Mesenchymal stem cell (in vitro differentiated cells and primary cell): ENCODE measurements at places on chromosomes 13 and 19.

- peaks cover 72% of the 10 kb centered on the region for H3K36me3 ChIP-seq
- no peak overlapping the region for H3K4me3 ChIP-seq
- H3K4me1 ChIP-seq: peaks cover 20% of the 10 kb centered on the region
- no peak overlapping the region for H3K27ac ChIP-seq
Measured at GRCh38 chr19:40370997-40371801, 18.8 kb downstream of the HIPK4 start.

DNA sequence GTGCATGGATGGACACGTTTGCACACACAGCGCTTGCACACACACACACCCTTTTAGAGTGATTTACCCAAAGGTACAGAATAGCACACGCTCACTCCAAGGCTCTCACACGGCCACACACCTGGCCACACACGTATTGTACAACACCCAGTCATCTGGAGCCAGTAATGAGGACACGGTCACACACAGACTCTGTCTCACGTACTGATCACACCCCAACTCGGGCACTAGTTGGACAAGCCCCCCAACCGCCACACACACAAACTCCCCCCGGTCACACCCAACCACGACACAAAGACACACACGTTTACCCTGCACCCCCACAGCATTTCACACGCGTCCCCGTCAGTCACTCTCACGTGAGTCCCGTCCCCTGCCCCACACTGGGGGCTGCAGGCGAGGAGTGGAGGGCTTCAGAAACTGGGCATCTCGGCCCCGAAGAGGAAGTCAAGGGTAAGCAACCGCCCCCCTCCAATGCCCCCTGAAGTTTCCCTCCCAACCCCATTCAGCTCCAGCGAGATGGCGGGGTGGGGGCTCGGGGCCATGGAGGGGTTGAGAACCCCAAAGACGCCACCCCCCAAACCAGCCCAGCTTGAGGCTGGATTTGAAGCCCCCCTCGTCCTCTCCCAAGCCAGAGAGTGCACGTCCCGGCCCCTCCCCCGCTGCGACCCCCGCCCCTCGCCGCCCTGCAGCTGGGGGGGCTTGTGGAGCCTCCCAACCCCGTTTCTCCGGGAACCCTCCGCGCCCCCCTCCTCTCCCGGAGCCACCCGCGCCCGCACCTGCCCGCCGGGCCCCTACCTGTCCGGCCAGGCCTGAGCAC is 599 bp downstream of the OLFM2 start:
- H3K4me1 ChIP-seq: peaks cover 10% of the 10 kb centered on the region

- H3K4me3 ChIP-seq: no peak overlapping the region
- peaks cover 66% of the 10 kb centered on the region for H3K4me1 ChIP-seq
- H3K36me3 ChIP-seq: peaks cover 92% of the 10 kb centered on the region
- no peak overlapping the region for H3K27ac ChIP-seq
Measured at GRCh38 chr19:46728208-46728607, 11.3 kb upstream of the PRKD2 start.

- no peak for DNase-seq
- H3K4me1 ChIP-seq: peaks cover 2% of the 10 kb centered on the region
- no peaks in the 10 kb centered on the region for H3K36me3 ChIP-seq
- H3K27ac ChIP-seq: no peak overlapping the region
- no peak overlapping the region for H3K4me3 ChIP-seq
Measured at GRCh38 chr19:50820549-50821247, 2.9 kb downstream of the KLK1 start.

GRCh38 chr13:50593207-50593606 is 250.3 kb downstream of the DLEU7 start:
- DNase-seq: no peak
- H3K36me3 ChIP-seq: no peaks in the 10 kb centered on the region
- no peak overlapping the region for H3K4me3 ChIP-seq
- H3K27me3 ChIP-seq: no peaks in the 10 kb centered on the region
- no peak overlapping the region for H3K27ac ChIP-seq
- peaks cover 11% of the 10 kb centered on the region for H3K4me1 ChIP-seq

DNA sequence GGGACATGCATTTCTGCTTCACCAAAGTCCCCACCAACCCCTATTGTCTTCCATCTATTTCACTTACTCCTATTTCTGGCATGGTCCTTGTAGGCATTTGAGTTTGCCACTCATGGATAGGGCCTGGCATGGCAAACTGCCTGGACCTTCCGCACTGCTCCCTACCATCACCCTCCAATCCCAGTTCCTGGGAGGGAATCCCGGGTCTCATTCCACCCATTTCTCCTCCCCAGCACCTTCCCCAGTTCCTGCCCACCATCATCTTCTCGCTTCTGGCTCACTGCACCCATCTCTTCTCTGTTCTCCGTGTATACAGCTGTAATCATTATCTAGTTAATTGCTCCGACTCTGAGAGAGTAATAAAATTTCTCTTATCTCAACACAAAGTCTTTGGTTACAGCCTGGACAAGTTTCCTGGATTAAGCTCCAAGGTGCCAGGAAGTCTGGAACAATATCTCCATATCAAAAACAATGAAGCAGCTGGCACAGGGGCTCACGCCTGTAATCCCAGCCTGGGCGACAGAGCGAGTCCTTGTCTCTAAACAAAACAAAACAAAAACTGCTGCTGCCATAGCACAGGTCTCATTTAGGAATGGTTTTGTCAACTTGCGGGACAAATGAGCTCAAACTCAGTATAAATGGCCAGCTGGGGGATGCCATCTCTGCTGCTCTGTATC is 17.0 kb upstream of the COX7A1 start:
- DNase-seq: no peak
- H3K4me1 ChIP-seq: peaks cover 3% of the 10 kb centered on the region
- peaks cover 8% of the 10 kb centered on the region for H3K36me3 ChIP-seq

- no peak for DNase-seq
- peak within 1 kb of the TSS; percentile 53 for H3K27ac ChIP-seq
- peak within 1 kb of the TSS; percentile 58 for H3K4me3 ChIP-seq
- H3K36me3 ChIP-seq: peaks cover 26% of the 10 kb centered on the region
- H3K4me1 ChIP-seq: peaks cover 39% of the 10 kb centered on the region
Measured at GRCh38 chr19:55384131-55384919, at the start of gene TMEM238. Gene TMEM238 (minus strand): TSS chr19:55384292. CDS start chr19:55384259, 33 bp downstream.

DNA sequence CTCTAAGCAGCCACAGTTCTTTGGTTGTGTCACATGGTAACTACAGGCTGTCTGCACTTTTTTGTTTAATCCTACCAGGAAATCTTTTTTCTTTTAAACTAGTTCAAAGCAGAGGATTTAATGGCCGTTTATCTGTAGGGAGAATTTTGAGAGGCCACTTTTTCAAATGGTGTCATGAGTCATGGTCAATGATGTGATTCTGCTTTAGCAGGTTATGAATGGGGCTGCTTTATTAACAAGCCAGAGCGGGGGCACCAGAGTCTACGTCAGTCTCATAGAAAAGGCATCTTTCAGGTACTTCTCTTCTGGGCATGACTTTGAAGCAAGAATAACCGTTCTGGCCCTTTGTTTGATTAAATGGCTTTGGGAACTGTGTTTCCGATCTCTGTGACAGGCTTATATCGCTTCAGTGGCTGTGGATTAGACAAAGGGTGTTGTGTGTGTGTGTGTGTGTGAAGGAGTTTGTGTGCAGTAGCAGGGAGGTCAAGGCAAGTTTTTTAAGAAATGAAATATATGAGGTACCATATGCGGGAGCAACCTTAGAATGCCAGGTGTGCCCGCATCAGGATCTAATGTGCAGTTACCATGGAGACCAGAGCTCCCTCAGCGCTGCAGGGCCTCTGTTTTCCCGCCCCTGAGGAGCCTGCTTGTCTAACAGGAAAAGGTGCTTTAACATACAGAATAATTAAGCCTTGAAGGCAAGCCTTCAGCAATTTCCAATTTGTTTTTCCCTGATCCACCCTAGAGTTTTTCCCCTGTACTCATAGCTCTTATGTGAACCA is 120.5 kb downstream of the KATNAL1 start:
- H3K36me3 ChIP-seq: no peaks in the 10 kb centered on the region
- H3K27ac ChIP-seq: no peak overlapping the region
- no peak for DNase-seq

DNA sequence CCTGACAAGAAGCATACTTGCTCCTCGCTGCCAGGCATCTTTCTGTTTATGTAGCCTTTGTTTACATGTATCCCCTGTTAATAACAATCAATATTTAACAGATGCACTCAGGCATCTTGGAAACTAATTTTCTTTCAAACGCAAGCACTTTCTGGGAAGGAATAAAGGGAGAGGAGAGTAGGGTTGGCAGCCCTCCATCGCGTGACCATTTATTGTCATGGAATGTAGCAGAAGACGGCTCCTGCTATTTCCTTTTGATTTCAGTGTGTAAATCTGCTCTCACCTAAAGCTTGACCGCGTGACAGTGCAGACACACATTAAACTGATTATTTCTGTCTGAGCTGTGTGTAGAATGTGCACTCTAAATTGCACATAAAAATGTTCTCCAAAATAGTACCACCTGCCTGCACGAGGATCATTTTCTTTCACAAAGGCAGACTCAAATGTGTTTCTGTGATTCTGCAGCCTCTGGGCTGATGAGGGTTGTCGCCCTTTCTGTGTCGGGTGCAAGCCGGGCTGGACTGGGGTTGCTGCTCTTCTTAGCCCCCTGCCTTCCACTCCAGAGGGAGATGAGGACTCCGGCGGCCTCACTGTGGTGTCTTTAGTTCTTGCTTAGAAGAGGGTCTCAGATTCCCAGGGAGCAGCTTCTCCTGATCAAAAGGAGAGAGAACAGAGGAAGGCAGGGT is 223.5 kb upstream of the MAB21L1 start:
- no peak overlapping the region for H3K4me3 ChIP-seq
- H3K27me3 ChIP-seq: no peaks in the 10 kb centered on the region
- H3K27ac ChIP-seq: no peak overlapping the region
- H3K36me3 ChIP-seq: no peaks in the 10 kb centered on the region

GRCh38 chr13:75079226-75079625 is 402.7 kb downstream of the TBC1D4 start:
- no peaks in the 10 kb centered on the region for H3K36me3 ChIP-seq
- no peak overlapping the region for H3K4me3 ChIP-seq
- H3K27ac ChIP-seq: peak overlapping the region; percentile 47
- DNase-seq: peak; percentile 34

DNA sequence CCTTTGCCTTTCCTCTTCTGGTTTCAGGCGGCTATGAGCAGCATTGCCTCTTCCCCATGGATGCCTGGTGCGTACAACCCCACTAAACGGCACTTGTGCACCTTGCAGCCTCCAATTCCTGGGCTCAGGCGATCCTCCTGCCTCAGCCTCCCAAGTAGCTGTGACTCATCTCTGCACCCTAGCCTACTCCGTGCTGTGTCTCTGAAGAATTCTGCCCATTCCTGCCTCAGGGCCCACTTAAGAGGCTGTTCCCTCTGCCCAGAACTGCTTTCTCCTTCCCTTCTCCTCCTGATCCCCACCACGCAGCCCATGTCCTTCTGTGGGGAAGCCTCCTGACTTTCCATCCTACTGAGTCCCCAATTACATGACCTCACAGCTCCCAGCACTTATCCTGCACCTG is 142.2 kb upstream of the ZNF507 start:
- peaks cover 5% of the 10 kb centered on the region for H3K27me3 ChIP-seq
- no peak overlapping the region for H3K27ac ChIP-seq
- H3K36me3 ChIP-seq: no peaks in the 10 kb centered on the region
- H3K4me3 ChIP-seq: no peak overlapping the region
- no peak for DNase-seq

GRCh38 chr19:43290568-43291359 is 21.4 kb upstream of the PSG9 start:
- H3K4me1 ChIP-seq: no peaks in the 10 kb centered on the region
- H3K27ac ChIP-seq: no peak overlapping the region
- DNase-seq: peak; percentile 3
- no peaks in the 10 kb centered on the region for H3K36me3 ChIP-seq
- no peaks in the 10 kb centered on the region for H3K27me3 ChIP-seq
- H3K4me3 ChIP-seq: no peak overlapping the region

DNA sequence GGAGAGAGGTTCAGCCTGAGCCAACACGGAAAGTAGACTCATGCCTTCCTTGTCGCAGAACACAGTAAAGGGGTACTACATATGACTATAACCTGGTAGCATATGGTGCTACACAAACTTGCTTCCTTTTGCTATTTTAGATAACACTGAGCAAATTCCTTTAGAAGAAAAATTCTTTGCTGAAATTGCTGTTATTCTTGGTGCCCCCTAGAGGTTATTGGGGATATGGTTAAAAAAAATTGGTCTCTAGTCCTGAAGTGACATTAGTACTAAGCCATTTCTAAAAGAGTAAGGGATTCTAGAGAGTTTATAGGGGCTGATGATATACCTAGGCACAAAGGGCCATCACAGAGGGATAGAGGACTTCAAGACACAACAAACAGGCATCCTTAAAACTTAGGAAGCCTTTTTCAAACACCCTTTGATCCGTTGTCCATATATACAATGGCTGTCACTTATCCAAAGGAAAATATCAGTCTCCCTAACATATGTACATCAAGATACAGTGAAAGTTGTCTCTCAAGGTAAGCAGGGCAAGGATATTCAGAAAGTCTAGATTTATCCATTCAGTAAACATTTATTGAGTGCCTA is 13.9 kb upstream of the HS6ST3 start:
- no peaks in the 10 kb centered on the region for H3K36me3 ChIP-seq
- peak; percentile 30 for DNase-seq
- H3K27me3 ChIP-seq: no peaks in the 10 kb centered on the region
- no peak overlapping the region for H3K4me3 ChIP-seq
- no peaks in the 10 kb centered on the region for H3K4me1 ChIP-seq
- H3K27ac ChIP-seq: no peak overlapping the region

GRCh38 chr19:46975011-46975924 is 44.4 kb upstream of the NPAS1 start:
- peaks cover 5% of the 10 kb centered on the region for H3K36me3 ChIP-seq
- H3K4me3 ChIP-seq: no peak overlapping the region
- H3K27me3 ChIP-seq: no peaks in the 10 kb centered on the region

DNA sequence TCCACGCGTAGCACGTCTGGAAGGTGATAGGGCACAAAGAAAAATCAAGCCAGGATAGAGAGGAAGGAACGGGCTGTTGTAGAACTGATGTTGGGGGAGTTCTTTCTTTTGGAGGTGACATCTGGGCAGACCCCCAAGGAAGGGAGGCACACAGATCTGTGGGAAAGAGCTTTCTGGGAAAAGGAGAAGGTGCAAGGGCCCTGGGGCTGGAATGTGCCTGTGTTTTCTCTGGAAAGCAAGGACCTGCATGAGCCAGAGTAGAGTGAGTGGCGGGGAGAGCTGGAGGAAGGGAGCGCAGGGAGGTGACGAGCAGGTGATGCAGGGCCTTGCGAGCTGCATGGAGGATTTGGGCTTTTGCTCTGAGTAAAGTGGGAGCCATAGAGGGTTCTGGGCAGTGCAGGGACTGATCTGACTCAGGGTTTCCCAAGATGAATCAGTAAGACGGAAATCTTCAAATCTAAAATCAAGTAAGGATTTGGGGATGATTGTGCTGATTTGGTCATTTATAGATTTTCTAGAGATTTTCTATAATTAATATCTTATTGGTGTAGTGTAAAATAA is 30.8 kb downstream of the SMARCA4 start:
- H3K27ac ChIP-seq: no peak overlapping the region
- no peak for DNase-seq
- peaks cover 79% of the 10 kb centered on the region for H3K36me3 ChIP-seq
- H3K27me3 ChIP-seq: no peaks in the 10 kb centered on the region

DNA sequence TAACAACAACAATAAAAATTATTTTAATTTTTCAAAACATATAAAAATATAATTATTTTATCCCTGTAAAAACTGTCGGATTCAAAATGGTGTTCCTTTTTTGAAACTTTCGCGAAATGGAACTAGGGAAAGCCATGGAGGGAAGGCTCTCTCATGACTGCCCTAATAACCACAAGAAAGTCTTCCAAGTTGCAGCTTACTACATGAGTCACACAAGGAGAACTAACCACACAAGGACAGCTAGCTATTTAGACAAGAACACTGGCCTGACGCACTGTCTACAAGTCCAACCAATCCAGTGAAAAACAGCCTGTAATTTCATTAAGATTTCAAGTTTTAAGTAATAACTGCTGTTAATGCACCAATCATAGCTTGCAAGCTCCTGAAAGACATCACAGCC is 319.2 kb upstream of the PCDH9 start:
- no peaks in the 10 kb centered on the region for H3K4me1 ChIP-seq
- no peak overlapping the region for H3K4me3 ChIP-seq
- no peak overlapping the region for H3K27ac ChIP-seq
- H3K36me3 ChIP-seq: no peaks in the 10 kb centered on the region
